T-helper 9 cell (primary cell): ENCODE measurements at places on chromosomes 2 and 18.

DNA sequence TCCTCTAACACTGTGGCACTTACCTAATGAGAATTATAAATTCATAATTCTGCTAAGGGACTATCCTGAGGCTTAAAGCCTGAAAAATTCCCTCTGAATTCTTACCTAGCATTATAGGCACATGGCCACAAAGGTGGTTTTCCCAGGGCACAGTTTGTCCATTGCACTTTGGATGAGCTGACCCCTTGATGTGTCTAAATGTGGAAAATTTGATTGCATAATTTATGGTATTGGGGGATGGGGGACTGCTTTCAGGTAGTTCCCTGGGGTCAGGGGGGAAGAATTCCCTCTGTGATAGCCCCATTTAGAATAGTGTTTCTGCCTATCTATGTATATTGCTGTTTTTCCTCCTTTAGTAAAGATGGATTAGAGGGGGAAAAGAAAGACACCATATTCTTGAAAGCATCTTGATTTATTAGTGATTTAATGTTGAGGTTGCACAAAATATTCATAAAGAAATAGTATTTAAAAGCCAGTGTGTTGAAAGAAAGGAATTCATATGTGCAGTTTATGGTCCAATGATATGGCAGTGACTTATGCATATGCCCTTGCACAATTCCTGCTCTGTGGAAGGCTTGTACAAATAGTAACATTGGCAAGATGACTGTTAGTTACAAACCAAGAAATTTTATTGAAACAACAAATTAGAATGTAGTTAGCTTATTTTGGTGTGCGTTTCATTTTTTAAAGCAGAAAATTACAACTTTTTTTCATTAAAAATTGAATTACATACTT is 8.7 kb upstream of the HTR2B start:
- DNase-seq: no peak

DNA sequence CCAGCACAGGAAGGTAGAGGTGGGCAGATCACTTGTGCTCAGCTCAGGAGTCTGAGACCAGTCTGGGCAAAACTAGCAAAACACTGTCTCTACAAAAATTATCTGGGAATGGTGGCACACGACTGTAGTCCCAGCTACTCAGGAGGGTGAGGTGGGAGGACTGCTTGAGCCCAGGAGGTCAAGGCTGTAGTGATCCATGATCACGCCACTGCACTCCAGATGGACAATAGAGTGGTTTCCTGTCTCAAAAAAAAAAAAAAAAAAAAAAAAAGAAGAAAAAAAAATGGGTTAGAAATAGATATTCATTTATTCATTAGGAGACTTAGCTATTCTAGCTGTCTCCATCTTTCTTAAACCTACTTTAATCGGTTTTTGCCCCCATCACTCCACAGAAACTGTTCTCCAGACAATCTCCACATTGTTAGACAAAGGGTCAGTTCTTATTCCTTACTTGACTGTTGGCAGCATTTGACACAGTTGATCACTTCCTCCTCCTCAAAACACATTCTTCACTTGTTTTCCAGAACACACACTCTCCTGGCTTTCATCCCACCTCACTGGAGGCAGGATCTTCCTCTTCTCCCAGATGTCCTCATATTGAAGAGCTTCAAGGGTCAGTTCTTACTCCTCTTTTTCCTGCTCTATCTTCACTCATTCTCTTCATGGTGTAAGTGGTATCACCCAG is 103.1 kb downstream of the DTNB start:
- DNase-seq: no peak

GRCh38 chr18:6482198-6482977 is 67.7 kb upstream of the L3MBTL4 start:
- no peak for DNase-seq

- DNase-seq: no peak
Measured at GRCh38 chr2:236580746-236581355, 11.2 kb downstream of the ACKR3 start.

GRCh38 chr2:37333256-37333655 is 8.6 kb upstream of the PRKD3 start:
- no peak for DNase-seq

- no peak for DNase-seq
Measured at GRCh38 chr2:15311926-15312325, 249.2 kb downstream of the NBAS start.

- no peak for DNase-seq
Measured at GRCh38 chr18:45103319-45104048, 422.8 kb downstream of the SETBP1 start.

- no peak for DNase-seq
Measured at GRCh38 chr2:84732897-84733778, 147.7 kb downstream of the TRABD2A start.

- DNase-seq: no peak
Measured at GRCh38 chr2:8076448-8077342, 605.2 kb upstream of the ID2 start.

- no peak for DNase-seq
Measured at GRCh38 chr2:167575276-167575675, 672.1 kb downstream of the STK39 start.
